ENCODE measurements at places on chromosomes 16 and 17.

GRCh38 chr17:79374087-79374689 is 236.7 kb downstream of the RBFOX3 start:
- no peak for DNase-seq

- no peak for DNase-seq
Observed at GRCh38 chr16:30472328-30472942, at the start of gene ITGAL. TSS of gene ITGAL (plus strand) at chr16:30472742. CDS start at chr16:30472838, 96 bp downstream.

DNA sequence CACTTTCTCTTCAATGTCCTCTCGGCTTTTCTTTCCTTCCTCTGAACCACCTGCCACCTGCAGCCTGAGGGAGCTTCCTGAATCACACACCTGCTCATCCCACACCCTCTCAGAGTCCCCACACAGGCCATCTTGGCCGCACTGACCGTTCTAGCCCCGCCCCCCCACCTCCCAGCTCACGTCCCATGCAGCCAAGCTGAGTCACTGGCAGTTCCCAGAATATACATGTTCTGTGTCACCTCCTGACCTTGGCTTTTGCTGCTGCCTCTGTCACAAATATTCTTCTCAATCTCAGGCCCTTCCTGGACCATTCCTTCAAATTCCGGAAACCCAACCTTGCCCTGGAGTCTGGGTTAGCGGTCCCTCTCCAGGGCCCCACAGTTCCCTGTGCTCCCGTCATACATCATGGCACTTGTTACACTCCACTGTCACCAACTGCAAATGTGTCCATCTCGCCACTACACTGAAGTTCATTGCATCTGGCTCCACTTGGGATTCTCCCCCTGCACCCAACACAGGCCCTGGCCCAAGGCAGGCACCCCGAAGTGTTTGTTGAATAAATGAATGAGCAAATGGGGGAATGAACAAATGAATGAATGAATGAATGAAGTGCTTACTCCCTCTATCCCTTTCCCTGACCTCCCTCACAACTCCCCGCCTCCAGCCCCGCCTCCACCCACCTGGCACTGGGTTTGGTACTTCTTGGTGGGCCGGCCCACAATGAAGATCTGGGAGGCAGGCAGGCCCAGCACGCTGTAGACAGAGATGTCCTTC is 12.8 kb downstream of the PIMREG start:
- no peak for DNase-seq

GRCh38 chr16:28873543-28874201 is 4.6 kb upstream of the ATP2A1 start:
- no peak for DNase-seq

DNA sequence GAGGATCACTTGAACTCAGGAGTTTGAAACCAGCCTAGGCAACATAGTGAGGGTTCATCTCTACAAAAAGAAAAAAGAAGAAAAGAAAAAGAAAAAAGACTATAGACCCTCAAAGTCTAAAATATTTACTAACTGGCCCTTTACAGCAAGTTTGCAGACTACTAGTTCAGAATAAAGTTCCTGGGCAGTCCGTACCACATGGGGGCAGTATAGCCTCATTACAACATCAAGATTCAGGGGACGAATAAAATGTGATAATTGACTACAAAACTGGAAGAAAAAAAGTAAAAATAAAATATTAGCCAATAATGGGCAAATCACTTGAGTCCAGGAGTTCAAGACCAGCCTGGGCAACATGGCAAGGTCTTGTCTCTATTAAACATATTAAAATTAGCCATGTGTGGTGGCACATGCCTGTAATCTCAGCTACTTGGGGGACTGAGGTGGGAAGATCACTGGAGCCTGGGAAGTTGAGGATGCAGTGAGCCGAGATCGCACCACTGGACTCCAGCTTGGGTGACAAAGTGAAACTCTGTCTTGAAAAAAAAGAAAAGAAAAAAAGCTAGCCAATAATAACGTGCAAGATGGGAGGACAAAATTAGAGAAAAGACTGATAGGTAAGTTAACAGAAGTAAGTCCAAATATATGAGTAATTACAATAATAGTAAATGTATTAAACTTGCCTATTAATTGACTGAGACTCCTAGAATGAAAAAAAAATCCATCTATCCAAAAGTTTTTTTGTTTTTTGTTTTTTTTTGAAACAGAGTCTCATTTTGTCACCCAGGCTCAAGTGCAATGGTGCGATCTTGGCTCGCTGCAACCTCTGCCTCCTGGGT is 129.4 kb upstream of the SEC14L1 start:
- no peak for DNase-seq

- DNase-seq, result no peak
Observed at GRCh38 chr17:77472468-77473310, 331.9 kb downstream of the SEC14L1 start.

- no peak for DNase-seq
Observed at GRCh38 chr17:17700251-17700969, 19.2 kb downstream of the RAI1 start.

Data from amniotic stem cell (primary cell).